ENCODE measurements at places on chromosomes 5 and 9.
A peak's percentile ranks its signal among the peaks of the same experiment; 100 is the strongest.

DNA sequence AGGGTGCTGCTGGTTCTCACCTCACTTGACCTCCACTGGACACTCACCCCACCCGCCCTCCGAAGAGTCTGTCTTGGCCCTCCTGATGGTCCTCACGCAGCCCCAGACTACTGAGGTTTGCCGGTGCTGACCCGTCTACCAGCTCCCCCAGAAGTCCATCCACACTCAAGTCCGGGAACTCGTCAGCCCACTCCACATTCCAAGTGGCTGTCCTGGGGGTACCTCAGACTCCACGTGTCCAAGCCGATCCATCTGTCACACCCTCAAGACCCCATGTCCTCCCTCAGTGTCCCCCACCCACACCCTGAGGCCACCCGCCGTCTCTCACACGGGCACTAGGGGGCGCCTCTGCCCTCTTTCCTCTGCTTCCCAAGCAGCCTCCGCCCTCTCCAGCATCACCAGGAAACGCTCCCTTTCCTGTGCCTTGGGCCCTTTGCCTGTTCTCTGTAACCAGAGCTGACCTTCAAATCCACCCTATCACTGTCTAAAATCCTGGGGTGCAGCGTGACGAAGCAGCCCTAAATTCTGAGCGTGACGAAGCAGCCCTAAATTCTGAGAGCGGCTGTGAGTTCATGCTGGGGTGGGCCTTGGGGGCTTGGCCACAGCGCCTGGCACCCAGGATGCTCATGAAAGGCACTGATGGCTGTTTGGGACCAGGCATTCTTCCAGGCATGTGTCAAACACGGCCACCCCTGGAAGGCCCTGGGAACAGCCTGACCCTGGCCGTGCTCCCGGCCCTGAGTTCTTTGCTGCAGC, 95.7 kb downstream of the KCNT1 start:
- peak; percentile 40 for DNase-seq

DNA sequence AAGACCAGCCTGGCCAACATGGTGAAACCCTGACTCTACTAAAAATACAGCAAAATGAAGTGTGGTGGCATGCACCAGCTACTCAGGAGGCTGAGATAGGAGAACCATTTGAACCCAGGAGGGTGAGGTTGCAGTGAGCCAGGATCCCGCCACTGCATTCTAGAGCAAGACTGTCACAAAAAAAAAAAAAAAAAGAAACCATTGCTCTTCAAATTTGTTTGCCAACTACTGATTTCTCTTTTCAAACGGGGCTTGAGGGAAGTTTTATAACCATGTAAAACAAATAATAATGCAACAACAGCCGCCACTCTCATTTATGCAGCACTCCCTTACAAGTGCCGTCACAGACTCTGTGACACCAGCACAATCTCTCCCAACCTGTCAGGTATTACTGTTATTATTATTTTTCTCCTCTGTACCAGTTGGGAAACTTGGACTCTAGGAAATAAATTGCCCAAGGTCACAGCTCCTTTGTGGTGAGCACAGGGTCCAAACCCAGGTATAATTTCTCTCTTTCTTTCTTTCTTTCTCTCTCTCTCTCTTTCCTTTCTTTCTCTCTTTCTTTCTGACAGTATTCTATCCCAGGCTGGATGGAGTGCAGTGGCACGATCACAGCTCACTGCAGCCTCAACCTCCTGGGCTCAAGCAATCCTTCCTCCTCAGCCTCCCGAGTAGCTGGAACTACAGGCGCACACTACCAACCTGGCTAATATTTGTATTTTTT, 25.4 kb downstream of the SERINC5 start:
- DNase-seq = no peak

DNA sequence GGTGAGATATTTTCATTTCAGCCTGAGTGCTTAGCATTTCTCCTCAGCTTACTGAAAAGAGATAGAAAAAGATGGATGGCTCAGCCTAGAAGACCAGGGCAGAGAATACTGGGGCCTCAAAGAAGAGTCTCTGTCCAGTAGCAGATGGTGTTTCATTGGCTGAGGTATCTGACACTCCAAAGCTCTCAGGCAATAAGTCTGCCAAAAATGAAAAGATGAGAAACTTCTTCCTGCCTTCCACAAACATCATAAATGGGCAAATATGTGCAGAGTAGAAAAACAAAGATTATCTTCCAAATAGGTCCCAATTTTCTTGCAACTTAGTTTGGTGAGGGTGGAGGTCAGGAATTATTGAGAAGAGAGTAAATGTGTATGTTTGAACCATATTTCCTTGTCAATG, 87.4 kb upstream of the ICE1 start:
- DNase-seq = no peak

GRCh38 chr5:131270809-131271208, 7.0 kb downstream of the CDC42SE2 start:
- no peak for DNase-seq

- no peak for DNase-seq
Observed at GRCh38 chr9:81621785-81622259, 67.5 kb downstream of the TLE1 start.

GRCh38 chr9:95124582-95125367, 192.7 kb downstream of the FANCC start:
- no peak for DNase-seq

- no peak for DNase-seq
Observed at GRCh38 chr5:40962207-40962955, 53.1 kb downstream of the C7 start.

DNA sequence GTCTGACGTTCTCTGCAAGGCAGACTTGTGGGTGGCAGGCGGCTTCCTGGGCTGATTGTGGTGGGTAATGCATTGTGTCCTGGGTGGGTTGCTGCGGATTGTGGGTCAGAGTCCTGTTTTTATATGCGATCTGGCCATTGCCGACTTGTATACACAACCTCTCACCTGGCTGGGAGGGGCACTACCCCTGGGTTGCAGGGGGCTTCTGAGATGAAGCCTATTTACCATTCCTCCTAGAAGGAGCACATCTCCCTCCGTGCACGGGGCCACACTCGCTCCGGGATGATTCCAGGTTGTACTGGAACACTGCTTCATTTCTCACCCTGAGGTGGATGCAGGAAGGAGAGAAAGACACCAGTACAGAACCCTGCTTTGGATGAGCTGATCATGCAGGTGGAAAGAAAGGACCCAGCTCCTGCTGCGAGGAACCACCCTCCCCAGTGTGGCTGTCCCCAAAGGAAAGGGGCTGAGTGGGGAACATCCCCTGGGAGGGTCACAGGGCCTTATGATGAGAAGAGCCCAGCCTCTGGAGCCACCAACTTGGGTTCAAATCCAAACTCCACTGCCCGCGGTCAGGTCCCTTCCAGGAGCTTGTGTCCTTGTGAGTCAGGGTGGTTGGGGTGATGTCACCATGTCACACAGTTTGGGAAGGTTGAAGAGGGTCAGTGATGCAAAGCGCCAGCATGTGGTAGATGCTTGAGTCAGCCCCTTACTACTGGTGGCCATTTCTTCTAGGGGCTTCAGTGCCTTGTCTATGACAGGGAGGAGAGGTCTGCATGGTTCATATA, 151.8 kb upstream of the COL5A1 start:
- no peak for DNase-seq

- DNase-seq = no peak
Observed at GRCh38 chr9:116142706-116143492, 10.7 kb upstream of the PAPPA start.
